Natural killer cell (primary cell): ENCODE measurements at places on chromosomes 16 and 17.
A peak's percentile ranks its signal among the peaks of the same experiment; 100 is the strongest.

- H3K36me3 ChIP-seq = peaks cover 18% of the 10 kb centered on the region
- no peak for DNase-seq
- no peak overlapping the region for H3K27ac ChIP-seq
- peaks cover 3% of the 10 kb centered on the region for H3K4me1 ChIP-seq
- no peak overlapping the region for H3K4me3 ChIP-seq
- no peaks in the 10 kb centered on the region for H3K27me3 ChIP-seq
Observed at GRCh38 chr16:8928467-8928957, 35.2 kb downstream of the USP7 start.

DNA sequence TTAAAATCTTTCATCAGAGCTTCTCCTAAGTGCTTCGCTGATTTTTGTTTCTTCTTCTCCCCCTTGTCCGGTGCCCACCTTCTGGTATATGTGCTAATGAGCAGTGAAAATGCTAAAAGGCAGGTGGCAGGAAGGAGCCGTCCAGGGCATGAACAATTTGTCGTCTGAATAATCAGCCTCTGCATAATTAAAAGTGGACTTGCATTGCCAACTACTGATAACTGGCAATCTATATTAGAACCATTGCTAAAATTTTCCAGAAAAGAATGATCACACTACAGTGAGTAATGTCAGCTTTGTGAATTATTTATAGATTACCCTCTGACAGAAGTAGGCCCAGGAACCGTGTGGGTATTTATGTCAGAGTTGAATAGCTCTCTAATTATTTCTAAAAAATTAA is 28.1 kb downstream of the SERPINF1 start:
- H3K27ac ChIP-seq = no peak overlapping the region
- H3K4me1 ChIP-seq = no peaks in the 10 kb centered on the region
- no peak for DNase-seq
- peaks cover 16% of the 10 kb centered on the region for H3K36me3 ChIP-seq
- no peaks in the 10 kb centered on the region for H3K27me3 ChIP-seq

DNA sequence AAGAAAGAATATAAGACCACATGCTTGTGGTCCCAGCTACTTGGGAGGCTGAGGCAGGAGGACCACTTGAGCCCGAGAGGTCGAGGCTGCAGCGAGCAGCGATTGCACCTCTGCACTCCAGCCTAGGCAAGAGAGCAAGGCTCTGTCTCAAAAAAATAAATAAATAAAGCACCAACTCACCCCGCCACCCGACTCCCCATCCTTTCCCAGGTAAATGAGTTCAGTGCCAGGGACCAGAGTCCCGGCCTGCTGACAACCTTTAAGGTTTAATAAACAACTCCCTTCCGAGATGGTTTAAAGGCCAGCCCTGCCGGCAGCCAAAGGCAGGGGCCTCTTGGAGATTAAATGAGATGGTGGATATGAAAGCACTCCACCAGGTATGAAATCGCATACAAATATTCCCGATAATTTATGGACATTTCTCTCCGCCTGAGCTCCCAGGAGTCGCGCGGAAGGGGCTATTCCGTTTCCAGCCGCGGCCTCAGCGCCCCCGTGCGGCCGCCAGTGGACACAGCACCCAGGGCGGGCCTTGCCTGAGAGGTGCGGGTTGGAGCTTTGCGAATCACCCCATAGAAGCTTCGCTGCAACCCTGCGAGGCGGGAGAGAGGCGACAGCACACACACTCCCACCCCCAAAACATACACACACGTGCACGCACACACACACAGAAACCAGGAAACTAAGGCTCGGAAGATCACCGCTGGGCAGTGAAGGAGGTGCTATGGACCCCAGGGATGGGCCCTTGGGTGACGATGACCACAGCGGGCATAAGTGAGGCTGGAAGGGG is 4.0 kb upstream of the RPL38 start:
- H3K27ac ChIP-seq = no peak overlapping the region
- peak; percentile 64 for DNase-seq
- peaks cover under 1% of the 10 kb centered on the region for H3K36me3 ChIP-seq
- H3K4me1 ChIP-seq = peaks cover 23% of the 10 kb centered on the region
- no peak overlapping the region for H3K4me3 ChIP-seq
- H3K27me3 ChIP-seq = peaks cover 4% of the 10 kb centered on the region

DNA sequence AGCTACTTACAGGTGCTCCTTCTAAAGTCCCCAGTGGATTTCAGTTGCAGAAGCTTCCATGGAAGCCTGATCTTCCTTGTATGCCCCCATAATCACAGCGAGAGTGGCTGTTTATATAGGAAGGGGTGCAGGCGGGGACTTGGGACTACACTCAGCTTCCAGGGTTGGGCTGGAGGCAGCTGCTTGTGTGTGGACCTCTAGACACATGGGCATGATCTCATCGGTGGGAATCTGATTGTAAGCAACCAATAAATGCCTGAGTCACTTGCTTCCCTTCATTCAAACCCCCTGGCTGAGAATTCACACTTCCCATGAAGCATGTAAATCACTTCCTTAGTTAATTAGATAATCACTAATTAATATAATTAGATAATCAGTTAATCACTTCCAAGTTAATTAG is 1.0 kb upstream of the KRT20 start:
- no peak overlapping the region for H3K27ac ChIP-seq
- DNase-seq = no peak
- H3K27me3 ChIP-seq = peaks cover 15% of the 10 kb centered on the region
- no peak overlapping the region for H3K4me3 ChIP-seq
- no peaks in the 10 kb centered on the region for H3K36me3 ChIP-seq

DNA sequence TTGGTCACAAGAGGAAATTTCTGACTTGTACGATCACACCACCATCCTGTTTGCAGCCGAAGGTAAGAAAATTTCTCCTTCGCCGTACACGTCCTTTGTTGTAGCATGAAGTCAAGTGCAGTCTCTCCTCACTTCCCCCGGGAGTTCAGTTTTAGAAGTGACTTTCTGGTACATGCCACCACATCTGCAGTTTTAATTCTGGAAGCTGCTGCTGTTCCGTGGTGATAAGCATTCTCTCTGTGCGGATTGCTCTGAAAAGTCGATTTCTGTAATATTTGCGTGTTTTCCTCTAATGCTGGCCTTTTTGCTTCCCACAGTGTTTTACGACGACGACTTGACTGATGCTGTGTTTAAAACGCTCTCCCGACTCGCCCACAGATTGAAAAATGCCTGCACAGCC is 20.6 kb downstream of the METTL22 start:
- no peak overlapping the region for H3K4me3 ChIP-seq
- no peaks in the 10 kb centered on the region for H3K27me3 ChIP-seq
- H3K4me1 ChIP-seq = peaks cover 10% of the 10 kb centered on the region

DNA sequence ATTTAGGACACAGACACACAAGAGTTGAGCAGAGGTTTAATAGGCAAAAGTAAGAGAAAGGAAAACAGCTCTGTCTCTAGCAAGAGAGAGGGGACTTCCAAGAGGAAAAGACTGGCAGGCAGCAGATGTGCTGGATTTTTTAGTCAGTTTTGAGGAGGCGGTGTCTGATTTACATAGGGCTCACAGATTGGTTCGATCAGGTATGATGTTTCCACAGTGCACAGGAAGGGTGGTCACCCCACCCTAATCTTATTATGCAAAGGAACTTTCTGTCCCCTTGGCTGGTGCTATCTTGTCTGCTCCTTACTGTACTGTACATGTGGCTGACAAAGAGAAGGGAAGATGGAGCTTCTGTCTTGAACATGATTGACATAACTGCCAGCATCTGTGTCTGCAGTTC is 25.3 kb downstream of the BFAR start:
- H3K4me3 ChIP-seq = no peak overlapping the region
- DNase-seq = no peak
- no peak overlapping the region for H3K27ac ChIP-seq
- H3K27me3 ChIP-seq = no peaks in the 10 kb centered on the region
- no peaks in the 10 kb centered on the region for H3K4me1 ChIP-seq
- H3K36me3 ChIP-seq = peaks cover 50% of the 10 kb centered on the region

DNA sequence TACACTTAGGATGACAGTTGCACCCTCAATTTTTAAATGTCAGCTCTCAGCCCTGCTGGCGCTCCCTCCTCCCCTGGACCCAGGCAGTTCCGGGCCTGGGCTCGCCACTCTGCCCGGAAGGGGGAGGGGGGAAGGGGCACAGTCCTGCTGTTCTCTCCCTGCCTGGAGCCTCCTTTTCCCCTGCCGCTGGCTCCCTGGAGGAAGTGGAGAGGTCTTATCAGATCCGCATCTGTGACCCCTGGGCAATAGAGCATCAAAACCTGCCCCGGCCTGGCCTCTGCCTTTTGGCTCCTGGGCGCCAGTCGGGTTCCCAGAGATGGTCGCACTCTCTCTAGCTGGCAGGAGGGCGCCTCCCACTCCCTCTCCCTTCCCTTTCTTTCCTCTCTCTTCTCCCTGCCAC is 149.3 kb downstream of the IRF8 start:
- H3K27ac ChIP-seq = no peak overlapping the region
- H3K4me1 ChIP-seq = no peaks in the 10 kb centered on the region
- no peak overlapping the region for H3K4me3 ChIP-seq
- H3K27me3 ChIP-seq = no peaks in the 10 kb centered on the region
- H3K36me3 ChIP-seq = no peaks in the 10 kb centered on the region

- H3K27me3 ChIP-seq = peaks cover 4% of the 10 kb centered on the region
- no peak for DNase-seq
- no peaks in the 10 kb centered on the region for H3K4me1 ChIP-seq
- H3K4me3 ChIP-seq = no peak overlapping the region
- H3K36me3 ChIP-seq = no peaks in the 10 kb centered on the region
- no peak overlapping the region for H3K27ac ChIP-seq
Observed at GRCh38 chr17:15269087-15269779, 4.1 kb upstream of the PMP22 start.

DNA sequence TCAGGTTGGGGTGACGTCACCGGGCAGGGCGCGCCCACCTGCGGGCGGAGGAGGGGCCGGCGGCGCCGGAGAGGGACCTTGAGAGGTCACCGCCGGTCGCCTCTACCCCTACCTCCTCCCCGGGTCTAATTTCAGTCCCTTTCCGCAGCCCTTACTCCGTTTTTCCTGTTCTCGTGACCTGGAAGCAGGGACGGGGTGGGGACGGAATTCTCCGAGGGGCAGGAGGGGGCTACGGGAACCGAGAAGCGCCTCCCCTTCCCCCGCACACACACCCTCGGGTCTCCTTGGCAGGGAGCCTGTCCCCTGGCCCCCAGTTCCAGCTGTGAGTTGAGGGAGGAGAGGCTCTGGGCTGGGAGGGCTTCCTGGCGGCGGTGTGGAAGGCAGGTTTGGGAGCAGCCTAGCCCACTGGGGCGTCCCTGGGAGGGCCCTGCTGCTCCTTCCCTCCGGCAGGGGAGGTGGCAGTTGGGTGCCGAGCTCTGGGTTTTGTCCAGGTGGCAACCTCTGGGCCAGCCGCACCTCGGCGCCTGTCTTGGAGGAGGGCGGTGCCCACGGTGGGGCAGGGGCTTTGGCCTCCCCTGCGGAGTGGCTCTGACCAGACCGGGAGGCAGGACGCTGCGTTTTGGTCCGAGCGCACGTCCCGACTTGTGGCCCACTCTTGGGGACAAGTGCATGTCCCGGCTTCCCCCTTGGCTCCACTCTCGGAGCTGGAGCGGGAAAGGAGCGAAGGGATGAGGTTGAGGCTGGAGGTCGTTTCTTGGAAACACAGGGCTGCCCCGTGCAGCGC is 773 bp downstream of the SYNGR3 start:
- H3K36me3 ChIP-seq = peaks cover 10% of the 10 kb centered on the region
- DNase-seq = peak; percentile 63
- H3K27me3 ChIP-seq = peaks cover 2% of the 10 kb centered on the region
- H3K4me1 ChIP-seq = peaks cover 31% of the 10 kb centered on the region
- H3K4me3 ChIP-seq = peak overlapping the region; percentile 55

- peaks cover 22% of the 10 kb centered on the region for H3K4me1 ChIP-seq
- no peak for DNase-seq
- H3K27ac ChIP-seq = peak overlapping the region; percentile 80
- H3K4me3 ChIP-seq = no peak overlapping the region
- no peaks in the 10 kb centered on the region for H3K27me3 ChIP-seq
Observed at GRCh38 chr16:88069397-88070168, 118.3 kb downstream of the BANP start.

- no peak for DNase-seq
- peaks cover 42% of the 10 kb centered on the region for H3K4me1 ChIP-seq
- H3K27ac ChIP-seq = no peak overlapping the region
Observed at GRCh38 chr17:17844500-17844899, 7.7 kb upstream of the SREBF1 start.

DNA sequence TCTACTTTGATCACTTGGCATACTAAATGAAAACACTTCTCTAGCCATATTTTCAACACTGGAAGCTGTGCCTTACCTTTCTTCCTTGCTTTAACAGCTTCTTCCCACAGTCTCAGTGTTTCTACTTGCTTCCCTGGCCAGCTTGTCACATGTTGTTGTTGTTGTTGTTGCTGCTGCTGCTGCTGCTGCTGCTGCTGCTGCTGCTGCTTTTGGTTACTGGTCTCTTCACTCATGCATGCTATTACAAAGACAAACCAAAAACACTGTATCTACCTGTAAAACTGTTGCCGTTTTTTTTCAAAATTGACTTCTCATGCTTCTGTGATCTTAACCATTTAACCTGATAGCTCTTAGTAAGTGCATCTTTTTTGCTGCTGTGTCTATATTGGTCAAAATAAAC is 9.0 kb downstream of the VEZF1 start:
- peaks cover 80% of the 10 kb centered on the region for H3K36me3 ChIP-seq
- H3K27me3 ChIP-seq = no peaks in the 10 kb centered on the region
- H3K4me1 ChIP-seq = peaks cover 11% of the 10 kb centered on the region
- H3K27ac ChIP-seq = no peak overlapping the region

DNA sequence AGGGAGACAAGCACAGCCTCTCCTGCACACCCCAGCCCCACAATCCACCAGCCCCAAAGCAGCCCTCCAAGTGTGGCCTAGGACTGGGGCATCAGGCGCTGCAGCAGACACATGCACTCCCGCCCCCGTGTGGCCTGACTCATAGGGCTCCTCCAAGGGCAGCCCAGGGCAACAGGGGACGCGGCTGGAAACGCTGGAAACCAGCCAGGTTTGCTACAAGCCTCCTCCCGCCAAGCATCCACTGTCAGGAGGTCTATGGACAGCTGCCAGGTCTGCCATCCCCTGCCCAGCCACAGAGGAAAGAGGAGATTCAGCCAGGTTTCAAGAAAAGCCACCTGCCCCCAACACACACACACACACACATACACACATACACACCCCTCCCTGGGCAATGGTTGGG is 25.8 kb downstream of the SRCIN1 start:
- no peak for DNase-seq
- no peak overlapping the region for H3K4me3 ChIP-seq
- peaks cover 29% of the 10 kb centered on the region for H3K27me3 ChIP-seq
- H3K4me1 ChIP-seq = peaks cover 14% of the 10 kb centered on the region
- H3K36me3 ChIP-seq = no peaks in the 10 kb centered on the region
- no peak overlapping the region for H3K27ac ChIP-seq
